Stimulated activated CD4-positive, alpha-beta T cell treated with anti-CD3 and anti-CD28 coated beads, TNF-alpha, amount 100 ng/mL, for 4 hours (primary cell): ENCODE measurements at places on chromosomes 12 and 14.
A peak's percentile ranks its signal among the peaks of the same experiment; 100 is the strongest.

DNA sequence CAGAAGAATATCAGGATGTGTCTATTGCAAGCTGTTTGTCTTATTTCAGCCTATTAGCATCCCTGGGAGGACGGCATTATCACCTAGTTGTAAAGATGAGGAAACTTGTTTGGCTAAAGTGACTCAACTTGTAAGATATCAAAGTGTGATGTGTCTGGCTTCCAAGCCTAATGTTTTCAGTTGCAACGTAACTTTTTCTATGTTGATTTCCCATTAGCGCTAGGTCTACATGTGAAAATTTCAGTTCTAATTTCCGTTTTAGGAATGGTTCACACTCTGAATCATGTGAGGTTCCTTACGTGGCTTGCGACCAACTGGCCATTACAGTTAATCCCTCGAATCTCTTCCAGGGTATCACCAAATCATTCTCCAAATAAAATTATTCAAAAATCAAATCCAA is 58.0 kb downstream of the LLPH start:
- DNase-seq = no peak

GRCh38 chr12:118102609-118103008 is 1.2 kb downstream of the VSIG10 start:
- DNase-seq = no peak

- DNase-seq = no peak
These were observed 1257.6 kb downstream of the SLC16A7 start for GRCh38 chr12:60853407-60853806.

DNA sequence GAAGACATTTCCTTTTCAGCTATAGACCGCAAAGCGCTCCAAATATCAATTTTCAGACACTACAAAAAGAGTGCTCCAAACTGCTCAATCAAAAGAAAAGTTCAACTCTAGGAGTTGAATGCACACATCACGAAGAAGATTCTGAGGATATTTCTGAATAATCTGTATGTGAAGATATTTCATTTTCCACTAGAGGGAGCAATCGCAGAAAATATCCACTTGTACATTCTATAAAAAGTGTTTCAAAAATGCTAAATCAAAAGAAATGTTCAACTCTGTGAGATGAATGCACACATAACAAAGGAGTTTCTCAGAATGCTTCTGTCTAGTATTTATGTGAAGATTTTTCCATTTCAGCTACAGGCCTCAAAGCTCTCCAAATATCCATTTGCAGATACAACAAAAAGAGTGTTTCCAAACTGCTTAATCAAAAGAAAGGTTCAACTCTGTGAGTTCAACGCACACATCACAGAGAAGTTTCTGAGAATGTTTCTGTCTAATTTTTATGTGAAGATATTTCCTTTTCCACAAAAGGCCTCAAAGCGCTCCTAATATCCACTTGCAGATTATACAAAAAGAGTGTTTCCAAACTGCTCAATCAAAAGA is 643.8 kb upstream of the ALG10B start:
- no peak for DNase-seq

GRCh38 chr12:93115198-93115601 is 186.1 kb upstream of the EEA1 start:
- DNase-seq = no peak

GRCh38 chr12:17159506-17160300 is 553.7 kb upstream of the LMO3 start:
- DNase-seq = no peak

DNA sequence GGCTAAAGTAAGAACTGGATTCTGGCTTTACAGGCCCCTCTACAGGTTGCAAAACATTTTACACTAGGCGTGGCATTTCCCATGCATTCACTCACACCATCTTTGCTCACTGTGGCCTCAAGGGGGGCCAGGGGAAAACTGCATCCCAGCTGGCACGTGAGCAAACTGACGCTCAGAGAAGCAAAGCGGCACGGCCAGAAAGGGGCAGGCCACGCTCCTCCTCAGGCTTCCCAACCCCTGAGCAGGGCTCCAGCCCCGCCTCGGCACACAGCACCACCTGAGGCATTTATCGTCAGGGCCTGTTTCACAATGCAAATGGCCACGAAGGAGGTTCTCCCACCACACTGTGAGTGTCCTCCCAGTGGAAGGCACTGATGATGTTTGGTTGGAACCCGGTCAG is 90.8 kb downstream of the BCL11B start:
- no peak for DNase-seq

DNA sequence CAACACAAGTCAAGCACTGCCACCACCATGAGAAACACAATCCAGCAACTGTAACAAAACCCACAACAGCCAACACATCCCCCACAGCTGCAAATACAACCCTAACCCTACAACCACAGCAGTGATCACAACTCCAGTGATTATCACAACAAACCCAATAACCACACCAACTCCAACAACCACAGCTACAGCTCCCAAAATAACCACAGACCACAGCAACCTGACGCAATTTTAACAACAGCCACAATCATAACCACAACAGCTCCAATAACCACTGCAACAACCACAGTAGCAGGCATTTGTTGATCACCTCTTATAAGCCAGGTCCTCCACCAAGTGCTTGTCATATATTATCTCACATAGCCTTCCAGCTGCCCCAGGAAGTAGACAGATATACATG is 42.2 kb upstream of the FAM181A start:
- no peak for DNase-seq

GRCh38 chr12:52211716-52212585 is 20.1 kb upstream of the KRT80 start:
- DNase-seq = no peak

DNA sequence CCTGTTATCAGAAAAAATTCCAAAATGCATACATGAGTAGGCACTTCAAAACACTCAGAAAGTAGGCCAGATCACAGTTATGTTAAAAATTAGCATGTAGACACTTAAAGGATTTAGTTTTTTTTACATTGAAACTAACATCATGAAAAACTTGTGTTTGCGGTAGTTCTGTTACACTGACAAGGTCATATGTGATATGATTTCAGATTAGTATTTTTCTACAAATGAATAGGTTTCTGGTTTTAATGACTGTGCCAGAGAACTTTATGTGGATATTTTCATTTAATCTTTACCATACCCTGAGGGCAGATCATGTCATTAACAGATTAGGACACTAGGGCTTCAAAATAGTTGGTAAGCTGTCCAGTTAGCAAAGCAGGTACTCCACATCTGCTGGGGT is 20.7 kb downstream of the YARS2 start:
- no peak for DNase-seq

DNA sequence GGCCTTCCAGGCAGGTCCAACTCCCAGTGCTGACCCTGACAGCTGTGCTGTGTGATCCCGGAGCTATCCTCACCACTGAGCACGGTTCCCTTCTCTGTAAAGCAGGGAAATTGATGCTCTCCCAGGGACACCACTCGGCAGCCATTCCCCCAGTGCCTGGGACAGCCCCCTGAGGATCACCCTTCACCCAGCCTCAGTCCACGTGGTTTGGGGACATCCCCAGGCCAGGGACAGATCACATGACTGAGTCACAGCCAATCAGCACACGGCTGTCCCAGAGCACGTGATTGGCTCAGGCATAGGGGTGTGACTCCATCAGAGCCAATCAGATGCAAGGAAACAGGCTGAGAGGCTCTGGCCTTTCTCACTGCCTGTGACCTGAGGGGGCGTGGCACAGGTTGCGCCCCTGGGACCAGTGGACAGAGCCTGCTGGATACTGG is 68.8 kb upstream of the SFSWAP start:
- DNase-seq = no peak

- no peak for DNase-seq
These were observed 428.8 kb downstream of the ZFP36L1 start for GRCh38 chr14:68363843-68364767.

DNA sequence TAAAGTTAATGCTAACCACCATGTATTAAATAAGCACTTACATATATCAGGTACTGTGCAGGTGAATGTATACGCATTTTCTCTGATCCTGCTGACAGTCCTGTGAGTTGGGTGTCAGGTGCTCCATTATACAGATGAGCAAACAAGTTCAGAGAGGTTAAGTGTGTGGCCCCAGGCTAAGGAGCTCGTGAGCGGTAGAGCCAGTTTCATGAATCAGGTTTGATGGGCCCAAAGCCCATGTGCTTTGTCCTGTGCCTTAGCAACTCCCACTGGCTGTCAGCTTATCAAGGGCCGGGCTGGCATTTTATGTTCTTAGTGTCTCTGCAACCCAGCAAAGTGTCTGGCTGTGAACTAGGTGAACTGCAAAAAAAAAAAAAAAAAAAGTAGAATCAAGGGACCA is 701.2 kb upstream of the TBX3 start:
- no peak for DNase-seq

GRCh38 chr12:113854385-113855142 is 111.6 kb downstream of the RBM19 start:
- DNase-seq = no peak

GRCh38 chr12:119230807-119231206 is 52.1 kb downstream of the HSPB8 start:
- DNase-seq = no peak

GRCh38 chr14:59570122-59570521 is 6.5 kb downstream of the CCDC175 start:
- no peak for DNase-seq

DNA sequence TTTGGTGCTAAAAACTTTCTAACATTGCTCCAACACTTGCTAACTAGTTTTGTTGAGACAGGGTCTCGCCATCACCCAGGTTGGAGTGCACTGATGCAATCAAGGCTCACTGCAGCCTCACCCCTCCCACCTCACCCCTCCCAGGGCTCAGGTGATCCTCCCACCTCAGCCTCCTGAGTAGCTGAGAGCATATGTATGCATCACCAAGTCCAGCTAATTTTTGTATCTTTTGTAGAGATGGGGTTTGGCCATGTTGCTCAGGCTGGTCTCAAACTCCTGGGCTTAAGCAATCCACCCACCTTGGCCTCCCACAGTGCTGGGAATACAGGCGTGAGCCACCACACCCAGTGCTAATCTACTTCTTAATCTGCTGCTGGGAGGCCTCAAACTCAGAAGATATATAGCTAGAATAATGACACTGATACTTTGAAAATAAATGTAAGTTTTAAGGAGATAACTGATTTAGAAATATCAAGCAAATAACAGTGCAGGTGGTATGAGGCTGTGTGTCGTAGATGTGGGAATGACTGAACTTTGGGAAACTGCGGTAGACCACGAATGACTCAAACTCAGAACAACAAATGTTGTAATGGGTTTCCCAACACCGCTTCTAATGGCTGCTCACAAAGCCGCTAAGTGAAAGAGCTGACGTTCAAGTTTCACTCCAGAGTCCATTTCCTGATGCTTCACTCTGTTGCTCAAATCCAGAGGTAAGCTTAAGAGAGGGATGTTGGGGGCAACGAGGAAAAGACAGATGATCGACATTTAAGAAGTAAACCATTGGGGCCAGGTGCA is 10.0 kb downstream of the TMCC3 start:
- DNase-seq = no peak

DNA sequence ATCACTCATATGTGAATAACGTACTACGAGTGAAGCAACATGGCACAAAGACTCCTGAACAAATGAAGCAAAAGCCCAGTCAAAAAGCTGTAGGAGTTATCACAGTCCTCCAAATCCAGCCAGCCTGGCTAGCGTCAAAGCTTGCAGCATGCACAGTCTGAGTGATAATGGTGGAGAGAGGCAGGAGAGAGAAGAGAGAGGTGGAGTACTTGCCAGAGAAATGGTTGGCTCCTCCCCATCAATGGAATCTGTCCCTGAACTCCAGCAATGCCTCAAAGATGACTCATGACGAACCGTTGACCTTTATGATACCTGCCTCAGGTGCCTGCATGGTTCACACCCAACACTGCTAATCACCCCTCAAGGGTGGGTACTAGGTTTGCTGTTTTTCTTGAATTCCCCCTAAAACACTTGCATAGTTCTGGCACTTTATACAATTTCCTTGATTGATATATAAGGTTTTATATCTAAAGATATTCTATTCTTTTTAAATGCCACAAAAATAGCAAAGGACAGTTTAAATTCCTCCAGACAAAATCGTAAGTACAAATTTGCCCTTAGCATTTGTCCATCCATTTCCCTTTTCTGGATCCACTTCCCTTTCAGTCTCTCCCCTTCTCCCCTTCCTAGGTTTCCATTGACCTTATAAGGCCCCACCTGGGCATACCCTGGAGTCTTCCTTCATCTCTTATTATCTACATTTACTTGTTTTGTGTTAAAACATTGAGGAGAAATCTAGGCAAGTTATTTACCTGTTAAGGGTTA is 10.2 kb downstream of the ARHGDIB start:
- DNase-seq = no peak

DNA sequence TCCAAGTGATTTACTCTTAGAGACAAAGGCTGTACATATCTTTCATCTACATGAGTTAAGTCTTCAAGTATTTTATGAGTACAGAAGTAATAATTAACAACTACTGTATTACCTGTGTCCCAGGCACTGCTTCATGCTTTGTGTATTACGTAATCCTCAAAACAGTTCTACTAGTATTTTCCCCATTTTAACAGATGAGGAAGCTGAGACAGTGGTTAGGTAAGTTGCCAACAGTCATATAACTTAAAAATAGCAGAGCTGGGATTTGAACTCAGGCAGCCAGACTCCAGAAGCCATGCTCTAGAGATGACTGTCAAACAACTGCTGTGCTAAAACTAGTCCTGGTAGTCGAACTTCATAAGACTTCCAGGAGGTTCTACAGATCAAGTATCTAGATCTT is 10.7 kb downstream of the TRMT5 start:
- DNase-seq = no peak

GRCh38 chr14:35927727-35928126 is 101.6 kb downstream of the BRMS1L start:
- DNase-seq = no peak

GRCh38 chr12:52600941-52601481 is at the start of gene KRT72:
TSS of gene KRT72 (minus strand) at chr12:52601463. CDS start at chr12:52601452, 11 bp downstream.
- DNase-seq = no peak

GRCh38 chr12:3437986-3438385 is 53.0 kb upstream of the PRMT8 start:
- no peak for DNase-seq

GRCh38 chr12:98745578-98746391 is 100.7 kb downstream of the APAF1 start:
- no peak for DNase-seq

DNA sequence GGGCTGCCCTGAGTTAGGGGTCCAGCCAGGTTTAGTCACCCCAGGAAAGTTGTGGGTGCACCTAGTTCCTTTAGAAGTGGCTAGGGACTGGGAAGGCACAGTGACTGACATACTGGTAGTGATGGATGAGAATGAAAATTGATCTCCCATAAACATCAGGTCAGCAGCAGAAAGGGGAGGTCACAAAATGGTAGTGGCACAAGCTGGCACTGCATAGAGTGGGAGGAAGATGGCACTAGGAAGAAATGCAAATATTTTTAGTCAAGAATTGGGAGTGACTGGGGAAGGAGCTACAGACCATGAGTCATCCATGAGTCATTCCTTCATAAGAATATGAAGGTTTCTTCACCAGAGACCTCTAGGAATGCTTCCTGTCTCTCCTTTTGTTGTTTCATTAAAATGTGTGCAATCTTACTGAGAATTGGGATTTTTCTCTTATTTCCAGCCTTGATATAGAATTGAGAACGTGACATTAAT is 198.3 kb upstream of the AMIGO2 start:
- DNase-seq = peak; percentile 8

- no peak for DNase-seq
These were observed 139.4 kb upstream of the FRMD6 start for GRCh38 chr14:51512316-51512715.

DNA sequence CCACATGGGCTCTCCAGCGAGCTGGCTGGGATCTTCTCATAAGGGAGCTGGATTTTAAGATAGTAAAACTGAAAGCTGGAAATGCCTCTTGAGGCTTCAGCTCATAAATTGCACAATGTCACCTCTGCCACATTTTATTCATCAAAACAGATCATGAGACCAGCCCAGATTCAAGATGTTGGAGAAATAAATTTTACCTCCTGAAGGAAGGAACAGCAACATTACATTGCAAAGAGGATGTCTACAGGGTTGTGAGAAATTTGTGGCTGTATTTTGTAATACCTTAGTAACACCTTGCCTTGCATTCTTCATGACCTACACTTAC is 43.1 kb upstream of the KRR1 start:
- DNase-seq = no peak
